Smooth muscle cell of the umbilical artery (primary cell): ENCODE measurements at places on chromosomes 2 and 18. TPM values are rescaled to one million over a fixed set of nuclear protein-coding genes. Genes with fewer than 3 reads are reported as not detected.

Gene CERS6
- total RNA-seq = 19.9 and 24.2 TPM in 2 replicates

Gene DSG1
- total RNA-seq = not detected in 2 replicates

Gene MAPK4
- not detected in 2 replicates for total RNA-seq

Gene FAM110C
- total RNA-seq = under 0.01 and 0.05 TPM in 2 replicates

Gene HPCAL1
- total RNA-seq = 17.5 and 33.7 TPM in 2 replicates

Gene DNAH6
- 0.05 and 0.30 TPM in 2 replicates for total RNA-seq

Gene ACTG2
- total RNA-seq = 94.1 and 175 TPM in 2 replicates

Gene SKA1
- 0.59 and 5.7 TPM in 2 replicates for total RNA-seq

Gene LONRF2
- total RNA-seq = 0.32 and 1.2 TPM in 2 replicates
